ENCODE measurements at places on chromosomes 6 and 20. TPM values are rescaled to one million over a fixed set of nuclear protein-coding genes. Genes with fewer than 3 reads are reported as not detected.

DNA sequence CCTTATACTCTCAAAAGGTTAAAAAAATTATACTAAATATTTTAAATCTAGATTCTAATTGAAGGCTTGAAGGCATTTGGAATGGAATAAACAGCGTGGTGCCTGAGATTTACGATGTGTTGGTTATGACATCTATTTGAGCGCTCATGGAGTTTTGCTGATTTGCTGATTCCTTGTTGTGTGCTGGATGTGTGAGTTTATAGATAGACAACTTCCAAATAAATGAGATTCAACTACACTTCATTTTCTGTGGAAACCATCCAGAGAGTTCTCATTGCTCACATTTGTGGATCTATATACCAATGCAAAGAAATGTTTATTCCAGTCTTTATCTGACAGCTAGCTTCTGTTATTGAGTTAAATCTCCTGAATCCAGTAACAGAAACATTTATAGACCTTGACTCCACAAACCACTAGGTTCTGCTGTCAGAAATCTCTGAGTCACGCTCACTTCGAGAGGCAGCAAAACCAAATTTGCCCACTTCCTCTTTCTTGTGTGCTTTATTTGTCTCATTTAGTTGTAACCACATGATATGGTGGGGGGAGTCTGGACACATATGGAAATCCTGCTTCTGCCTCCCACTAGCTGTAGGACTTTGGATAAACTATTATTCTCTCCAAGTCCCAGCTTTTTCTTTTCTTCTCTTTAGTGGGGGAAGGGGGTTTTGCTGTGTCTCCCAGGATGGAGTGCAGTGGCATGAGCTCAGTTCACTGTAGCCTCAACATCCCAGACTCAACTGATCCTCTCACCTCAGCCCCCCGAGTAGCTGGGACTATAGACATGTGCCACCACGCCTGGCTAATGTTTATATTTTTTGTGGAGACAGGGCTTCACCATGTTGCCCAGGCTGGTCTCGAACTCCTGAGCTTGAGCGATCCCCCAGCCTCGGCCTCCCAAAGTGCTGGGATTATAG, 54.5 kb downstream of the IPCEF1 start:
- DNase-seq = no peak

DNA sequence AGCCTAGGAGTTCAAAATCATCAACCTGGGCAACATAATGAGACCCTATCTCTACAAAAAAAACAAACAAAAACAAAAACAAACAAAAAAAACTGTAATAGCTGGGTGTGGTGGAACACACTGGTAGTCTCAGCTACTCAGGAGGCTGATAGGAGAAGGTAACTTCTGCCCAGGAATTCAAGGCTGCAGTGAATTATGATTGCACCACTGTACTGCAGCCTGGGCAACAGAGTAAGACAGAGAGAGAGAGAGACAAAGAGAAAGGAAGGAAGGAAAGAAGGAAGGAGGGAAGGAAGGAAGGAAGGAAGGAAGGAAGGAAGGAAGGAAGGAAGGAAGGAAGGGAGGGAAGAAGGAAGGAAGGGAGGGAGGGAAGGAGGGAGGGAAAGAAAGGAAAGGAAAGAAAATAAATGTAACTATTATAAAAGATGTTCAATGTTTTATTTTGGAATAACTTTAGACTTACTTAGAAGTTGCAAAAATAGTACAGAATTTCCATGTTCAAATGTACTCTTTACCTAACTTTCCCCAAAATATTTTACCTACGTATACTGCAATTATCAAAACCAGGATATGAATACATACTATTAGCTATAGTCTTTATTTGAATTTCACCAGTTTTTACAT, 175.2 kb downstream of the KHDC1L start:
- DNase-seq = no peak

DNA sequence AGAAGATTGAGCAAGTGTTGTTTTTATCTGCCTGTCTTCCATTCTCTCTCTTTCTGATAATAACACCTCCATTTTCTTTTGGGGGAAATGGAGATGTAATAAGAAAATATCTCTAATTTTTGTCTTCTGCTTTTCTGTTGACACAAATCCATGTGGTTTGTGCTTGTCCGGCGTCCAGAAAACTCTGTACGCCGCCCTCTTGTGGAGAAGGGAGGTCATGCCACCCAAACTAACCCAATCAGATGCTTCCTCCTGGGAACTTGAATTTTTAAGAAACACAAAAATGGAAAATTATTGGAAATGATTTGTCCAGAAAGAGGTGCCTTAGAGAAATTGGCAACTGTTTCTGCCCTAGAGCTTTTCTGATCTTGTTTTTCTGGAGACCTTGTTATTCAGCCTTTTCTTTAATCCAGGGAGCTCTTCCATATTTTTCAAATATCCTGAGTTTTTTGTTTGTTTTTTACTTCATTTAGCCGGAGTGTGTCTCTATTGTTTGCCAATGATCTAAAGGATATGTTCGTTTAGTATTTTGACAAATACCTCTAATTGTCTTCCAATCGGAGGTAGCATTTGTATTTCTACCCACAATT, 17.8 kb upstream of the FNDC1 start:
- peak; percentile 40 for DNase-seq

- DNase-seq = no peak
Observed at GRCh38 chr20:41133709-41134361, 3.5 kb upstream of the PLCG1 start.

DNA sequence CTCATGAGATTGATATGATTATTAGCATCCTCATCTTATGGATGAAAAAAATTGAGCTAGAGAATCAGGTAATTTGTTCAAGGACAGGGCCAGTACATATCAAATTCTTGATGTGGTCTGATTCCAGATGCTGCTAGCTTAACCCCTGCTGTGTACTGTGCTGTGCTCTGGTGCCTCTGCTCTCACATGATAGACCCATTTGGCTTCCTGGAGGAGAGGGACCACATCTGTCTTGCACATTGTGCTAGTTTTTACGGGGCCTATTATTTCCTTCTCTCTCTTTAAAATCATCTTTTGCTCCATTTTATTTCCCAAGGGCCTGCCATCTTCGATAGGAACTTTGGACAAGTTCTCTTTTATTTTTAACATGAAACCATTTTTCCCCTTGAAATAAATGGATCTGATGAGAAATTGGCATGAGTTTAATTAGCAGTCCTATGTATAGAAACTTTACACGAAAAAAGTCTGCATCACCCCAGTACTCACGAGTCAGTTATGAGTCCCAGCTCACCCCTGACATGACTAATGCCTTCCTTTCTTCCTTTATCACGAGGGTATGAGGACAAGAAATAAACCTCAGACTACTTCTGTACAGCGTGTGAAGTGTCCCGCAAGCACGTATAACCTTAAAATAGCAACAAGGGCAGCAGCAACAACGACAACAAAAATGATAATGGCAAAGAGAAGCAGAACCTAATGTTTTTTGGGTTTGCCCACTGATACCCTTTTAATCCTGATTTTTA, 26.5 kb downstream of the CD109 start:
- no peak for DNase-seq

DNA sequence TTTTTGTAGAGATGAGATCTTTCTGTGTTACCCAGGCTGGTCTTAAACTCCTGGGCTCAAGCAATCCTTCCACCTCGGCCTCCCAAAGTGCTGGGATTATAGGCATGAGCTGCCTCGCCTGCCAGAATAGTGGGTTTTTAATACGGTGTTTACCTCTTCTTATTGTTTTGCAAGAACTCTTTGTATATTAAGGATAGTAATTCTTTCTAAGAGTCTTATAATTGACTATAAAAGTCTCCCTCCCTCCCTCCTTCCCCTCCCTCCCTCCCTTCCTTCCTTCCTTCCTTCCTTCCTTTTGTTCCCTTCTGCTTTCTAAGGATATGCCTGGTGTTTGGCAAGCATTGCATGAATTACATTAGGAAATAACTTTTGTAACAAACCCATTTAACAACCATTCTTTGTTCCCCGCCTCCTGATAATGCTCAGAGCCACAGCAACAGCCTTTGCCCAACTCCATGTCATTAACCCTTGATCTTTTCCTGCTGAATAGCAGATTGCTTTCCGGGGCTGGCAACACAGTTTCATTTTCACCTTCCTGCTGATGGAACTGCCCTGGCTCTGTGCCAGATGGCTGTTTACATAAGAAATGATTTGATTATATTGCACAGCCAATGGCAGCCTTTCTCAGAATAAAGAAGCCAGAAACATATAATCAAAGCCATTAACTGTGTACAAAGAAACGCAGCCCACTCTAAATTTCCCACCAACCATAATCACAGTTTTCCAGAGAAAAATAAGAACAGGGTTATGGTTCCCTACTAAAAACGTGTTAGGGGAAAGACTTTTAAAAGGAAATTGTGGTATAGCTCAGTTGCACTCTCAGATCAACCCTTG, 143.7 kb upstream of the PTPN1 start:
- peak; percentile 48 for DNase-seq

- no peak for DNase-seq
Observed at GRCh38 chr20:16317445-16318362, 255.5 kb downstream of the KIF16B start.

DNA sequence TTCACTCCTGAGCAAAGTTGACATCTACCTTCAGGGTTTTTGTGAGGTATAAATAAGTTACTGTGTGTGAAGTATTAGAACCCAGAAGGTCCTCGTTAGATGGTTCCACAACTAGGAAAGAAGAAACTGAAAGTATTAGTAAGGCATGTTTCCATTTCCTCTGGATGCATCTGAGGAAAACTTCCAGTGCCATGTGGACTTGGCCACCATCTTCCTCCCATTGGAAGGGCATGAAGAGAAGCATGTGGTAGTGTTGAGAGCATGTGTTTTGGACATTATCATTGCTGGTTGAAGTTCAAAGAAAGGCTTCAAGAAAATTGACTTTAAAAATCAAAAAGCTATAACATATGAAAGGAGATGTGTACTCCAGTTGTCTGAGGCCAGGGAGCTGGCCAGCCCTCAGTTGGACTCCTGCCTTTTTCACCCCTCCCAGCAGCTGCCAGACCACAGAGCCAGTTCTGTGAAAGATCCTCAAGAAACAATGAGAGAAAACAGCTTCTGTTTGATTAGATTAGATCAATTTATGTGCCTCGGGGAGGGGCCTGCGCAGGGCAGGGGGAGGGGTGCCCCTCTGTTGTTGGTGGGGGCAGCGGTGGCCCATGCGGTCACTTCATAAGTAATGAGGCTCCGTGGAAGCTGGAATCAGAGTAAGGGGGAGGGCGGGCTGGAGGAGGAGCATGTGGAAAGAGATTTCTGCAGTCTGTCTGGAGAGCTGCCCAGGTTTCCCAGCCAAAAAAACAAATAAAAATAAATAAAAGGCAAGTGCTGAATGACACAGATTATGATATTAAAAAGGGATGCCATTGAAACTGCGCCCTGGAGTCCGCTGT, 154.0 kb downstream of the JARID2 start:
- peak; percentile 90 for DNase-seq

GRCh38 chr6:85354761-85355618, 94.9 kb upstream of the NT5E start:
- peak; percentile 61 for DNase-seq

- DNase-seq = no peak
Observed at GRCh38 chr6:17867880-17868279, 119.6 kb downstream of the KIF13A start.

The STXBP5 gene
- polyA plus RNA-seq = 2.8 TPM

The PPP1R3D gene
- 6.1 TPM for polyA plus RNA-seq

The ENPP3 gene
- polyA plus RNA-seq = 0.22 TPM

The SERPINB6 gene
- 138 TPM for polyA plus RNA-seq

The TBPL1 gene
- polyA plus RNA-seq = 16.7 TPM

The NCR2 gene
- polyA plus RNA-seq = not detected

Measured in heart right ventricle (tissue), 16 donors.